Activated T-helper 17 cell treated with anti-CD3 and anti-CD28 coated beads, Interleukin-2, amount 50 U/mL, for 72 hours (primary cell): ENCODE measurements at places on chromosomes 16 and 17.

DNA sequence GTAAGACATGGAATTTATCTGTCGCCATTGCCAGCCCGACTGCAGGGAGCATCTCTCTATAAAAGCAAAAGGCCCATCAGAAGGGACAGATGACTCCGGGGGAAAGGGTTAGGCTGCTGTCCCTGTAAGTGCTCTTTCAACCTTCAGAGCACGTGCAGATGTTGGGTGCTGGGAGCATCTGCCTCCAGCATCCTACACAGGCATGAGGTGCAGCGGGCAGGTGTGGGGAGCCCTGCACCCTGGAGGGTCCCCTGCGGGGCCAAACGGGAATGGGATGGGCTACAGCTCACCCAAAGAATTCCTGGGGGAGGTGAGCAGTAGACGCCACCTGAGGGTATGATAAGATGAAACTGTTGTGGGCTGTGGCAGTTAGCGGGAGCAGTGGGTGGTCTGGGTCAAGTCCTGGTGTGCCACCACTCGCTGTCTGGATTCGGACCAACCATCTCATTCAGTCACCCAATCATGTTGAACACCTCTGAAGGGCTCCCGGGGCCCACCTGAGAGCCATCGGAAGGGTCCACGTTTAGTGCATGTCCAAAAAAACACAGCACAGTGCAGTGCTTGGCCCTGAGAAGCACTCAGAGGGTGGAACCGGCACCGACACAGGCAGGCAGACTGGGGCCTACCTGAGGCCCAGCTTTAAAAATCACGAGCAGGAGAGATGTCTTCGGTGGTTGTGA lies 3.8 kb downstream of the SMCR8 start:
- no peak for ATAC-seq

- no peak for ATAC-seq
Observed at GRCh38 chr17:66604376-66604775, 230.5 kb upstream of the CACNG5 start.

GRCh38 chr16:8530752-8531384 lies 59.4 kb downstream of the TMEM114 start:
- ATAC-seq: no peak

DNA sequence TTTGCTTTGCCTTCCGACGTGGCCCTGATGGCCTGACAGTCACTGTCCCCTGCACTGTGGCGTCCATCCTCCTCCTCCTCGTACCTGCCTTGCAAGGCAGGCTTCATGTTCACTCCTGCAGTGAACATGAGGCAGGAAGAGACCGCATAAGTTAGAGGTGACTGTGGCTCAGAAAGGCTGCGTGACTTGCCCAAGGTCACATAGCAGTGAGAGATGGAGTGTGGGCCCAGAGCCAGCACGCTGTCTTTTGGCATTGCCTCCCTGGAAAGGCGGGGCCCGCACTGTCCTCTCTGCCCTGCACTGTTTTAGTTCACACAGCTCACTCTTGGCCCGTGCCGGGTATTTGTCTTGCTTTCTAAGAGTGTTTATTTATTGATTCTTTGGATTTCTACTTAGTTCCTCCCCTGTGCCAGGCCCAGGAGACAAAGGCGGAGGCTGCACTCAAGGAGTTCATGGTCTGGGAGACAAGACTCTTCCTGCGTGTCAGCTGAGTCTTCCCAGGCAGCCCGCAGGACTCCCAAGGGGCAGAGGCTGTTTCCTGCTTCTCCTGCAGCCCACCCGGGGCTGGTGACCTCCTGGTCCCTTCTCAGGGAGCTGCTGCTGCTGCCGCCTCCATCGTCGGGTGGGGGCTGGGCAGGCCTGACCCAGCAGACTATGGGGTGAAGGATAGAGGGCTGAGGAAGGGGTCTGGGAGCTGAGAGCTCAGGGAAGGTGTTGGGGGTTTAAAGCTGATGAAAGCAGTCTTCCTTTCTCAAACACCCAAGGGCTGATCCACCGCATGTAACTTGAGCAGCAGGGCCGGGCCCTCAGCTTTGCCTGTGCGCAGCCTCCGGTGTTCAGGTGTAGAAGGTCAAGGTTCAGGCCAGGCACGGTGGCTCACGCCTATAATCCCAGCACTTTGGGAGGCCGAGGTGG lies 12.7 kb downstream of the CYGB start:
- no peak for ATAC-seq

DNA sequence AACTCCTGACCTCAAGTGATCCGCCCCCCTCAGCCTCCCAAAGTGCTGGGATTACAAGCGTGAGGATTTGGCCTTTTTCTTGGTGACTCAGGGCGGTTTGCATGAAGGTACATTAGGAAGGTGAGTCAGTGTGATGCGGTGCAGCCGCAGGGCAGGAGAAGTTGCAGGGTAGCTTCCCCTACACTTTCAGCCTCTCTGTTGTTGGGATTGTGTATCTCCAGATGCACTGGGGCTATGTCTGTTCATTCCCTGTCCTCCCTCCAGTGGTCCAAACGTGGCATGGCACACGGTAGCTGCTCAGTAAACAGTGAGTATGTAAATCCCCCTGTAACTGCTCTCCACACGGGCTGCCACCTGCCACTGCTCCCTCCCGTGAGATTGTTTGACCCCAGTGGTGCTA lies 109.1 kb upstream of the CDC42EP4 start:
- ATAC-seq: no peak

GRCh38 chr17:8476741-8477140 lies 41.1 kb downstream of the NDEL1 start:
- no peak for ATAC-seq
